ENCODE measurements at places on chromosomes 6 and 20.

GRCh38 chr6:56963793-56964192, 8.9 kb downstream of the BEND6 start:
- no peak for DNase-seq

GRCh38 chr20:62745279-62745951, 36.8 kb downstream of the NTSR1 start:
- no peak for DNase-seq

GRCh38 chr6:162970246-162970645, 242.5 kb downstream of the PACRG start:
- DNase-seq, result no peak

DNA sequence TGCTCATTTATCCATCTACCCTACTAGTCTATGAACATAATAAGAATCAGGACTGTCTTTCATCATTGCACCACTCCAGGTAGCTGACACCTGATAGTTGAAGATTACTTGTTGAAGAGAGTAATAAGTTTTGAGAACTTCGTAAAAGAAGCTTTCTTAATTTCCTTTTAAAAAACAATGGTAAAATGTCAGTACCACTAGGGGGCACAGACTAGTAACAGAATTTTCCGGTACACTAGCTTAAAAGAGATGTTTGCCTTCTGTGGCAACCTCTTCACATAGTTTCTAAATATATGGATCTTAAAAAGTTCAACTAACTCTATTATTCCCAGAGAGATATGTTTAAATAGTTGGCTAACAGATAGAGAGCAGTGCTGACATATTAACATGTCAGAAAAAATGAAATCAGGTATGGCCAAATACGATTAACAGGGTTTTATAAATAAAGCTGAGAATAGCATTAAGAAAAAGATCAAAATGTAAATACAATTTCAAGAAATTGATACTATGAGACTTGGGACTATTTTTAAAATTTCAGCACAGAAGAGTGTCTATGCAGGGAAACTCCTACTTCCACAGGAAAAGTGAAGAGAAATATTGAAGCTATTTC, 5.4 kb upstream of the KCNQ5 start:
- DNase-seq, result no peak

DNA sequence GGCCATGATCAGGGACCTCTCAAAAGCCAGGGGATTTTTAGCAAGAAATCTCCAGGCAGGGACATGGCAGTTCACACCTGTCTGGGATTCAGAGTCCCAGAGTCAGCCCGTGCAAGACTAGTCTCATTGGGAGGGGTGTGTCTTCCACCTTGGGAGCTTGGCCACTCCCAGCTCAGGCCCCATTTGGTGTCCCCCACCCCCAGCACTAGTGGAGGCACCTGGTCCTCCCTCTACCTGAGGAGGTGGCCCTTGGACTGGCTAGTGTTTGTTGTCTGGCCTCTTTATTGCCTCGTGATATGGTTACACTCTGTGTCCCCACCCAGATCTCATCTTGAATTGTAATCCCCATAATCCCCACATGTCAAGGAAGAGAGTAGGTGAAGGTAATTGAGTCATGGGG, 140.8 kb upstream of the PHACTR3 start:
- DNase-seq, result no peak

DNA sequence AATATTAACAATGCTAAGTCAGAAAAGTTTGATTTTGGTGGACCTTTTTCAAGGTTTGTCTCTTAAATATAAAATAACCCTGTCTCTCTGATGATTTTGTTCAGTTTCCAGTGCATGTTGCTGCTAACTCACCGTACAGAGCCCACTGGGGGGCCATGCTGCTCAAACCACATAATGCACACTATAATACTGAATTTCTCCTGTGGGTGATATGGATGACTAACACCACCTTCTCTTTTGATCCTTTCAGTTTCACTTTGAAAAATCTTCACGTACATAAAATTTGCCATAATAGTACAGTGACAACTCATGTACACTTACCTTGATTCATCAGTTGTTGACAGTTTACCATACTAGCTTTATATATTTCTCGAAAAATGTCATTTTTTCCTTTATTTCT, 506.6 kb upstream of the MAN1A1 start:
- no peak for DNase-seq

DNA sequence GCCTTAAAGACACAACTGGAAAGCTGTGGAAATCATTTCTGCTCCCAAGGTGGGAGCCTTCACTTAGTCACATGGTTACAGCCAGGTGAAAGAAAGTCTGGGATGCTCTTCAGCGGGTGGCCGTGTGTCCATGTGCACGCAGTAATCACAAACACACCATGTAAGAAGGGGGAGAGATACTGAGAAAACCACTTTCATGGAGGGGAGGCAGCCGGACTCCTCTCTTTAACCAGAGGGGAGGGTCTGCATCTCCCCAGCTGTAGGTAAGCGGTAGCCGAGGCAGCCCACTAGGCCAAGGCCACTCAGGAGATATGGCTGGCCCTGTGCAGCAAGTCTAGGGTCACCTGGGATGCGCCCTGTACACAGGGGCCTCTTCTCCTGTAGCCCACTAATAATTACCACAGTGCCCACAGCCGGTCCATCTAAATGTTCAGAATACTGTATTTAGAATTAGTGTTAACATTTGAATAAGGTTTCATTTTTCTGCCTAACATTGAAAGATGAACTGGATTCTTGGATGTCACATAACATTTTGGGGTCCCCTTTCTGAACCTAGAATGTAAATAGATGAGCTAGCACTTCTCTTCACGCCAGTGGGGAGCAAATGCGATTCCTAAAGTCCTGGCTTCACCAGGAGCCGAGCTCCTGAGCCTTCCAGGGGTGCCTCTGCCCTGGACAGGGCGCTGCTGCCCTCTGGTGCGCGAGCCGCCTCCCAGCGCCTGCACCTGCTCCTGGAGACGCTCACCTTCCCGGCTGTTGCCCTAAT, 15.9 kb downstream of the GPR31 start:
- DNase-seq, result no peak

DNA sequence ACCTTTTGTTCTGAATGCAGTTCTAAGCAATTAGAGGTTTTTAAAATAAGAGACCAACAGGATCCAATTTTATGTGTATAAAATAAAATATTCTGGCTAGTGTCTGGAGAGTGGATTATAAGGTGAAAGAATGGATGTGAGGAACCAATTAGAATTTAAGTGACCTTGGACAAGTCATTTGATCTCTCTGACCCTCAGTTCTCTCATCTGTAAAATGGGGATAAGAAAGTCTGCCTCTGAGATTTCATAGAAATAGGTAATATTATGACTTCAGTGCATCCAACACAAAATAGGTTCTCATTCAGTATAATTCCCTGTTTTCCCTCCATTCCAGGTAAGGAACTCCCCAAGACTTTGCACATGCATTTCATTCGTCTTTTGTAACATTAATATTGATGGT, 18.9 kb downstream of the CASS4 start:
- no peak for DNase-seq

DNA sequence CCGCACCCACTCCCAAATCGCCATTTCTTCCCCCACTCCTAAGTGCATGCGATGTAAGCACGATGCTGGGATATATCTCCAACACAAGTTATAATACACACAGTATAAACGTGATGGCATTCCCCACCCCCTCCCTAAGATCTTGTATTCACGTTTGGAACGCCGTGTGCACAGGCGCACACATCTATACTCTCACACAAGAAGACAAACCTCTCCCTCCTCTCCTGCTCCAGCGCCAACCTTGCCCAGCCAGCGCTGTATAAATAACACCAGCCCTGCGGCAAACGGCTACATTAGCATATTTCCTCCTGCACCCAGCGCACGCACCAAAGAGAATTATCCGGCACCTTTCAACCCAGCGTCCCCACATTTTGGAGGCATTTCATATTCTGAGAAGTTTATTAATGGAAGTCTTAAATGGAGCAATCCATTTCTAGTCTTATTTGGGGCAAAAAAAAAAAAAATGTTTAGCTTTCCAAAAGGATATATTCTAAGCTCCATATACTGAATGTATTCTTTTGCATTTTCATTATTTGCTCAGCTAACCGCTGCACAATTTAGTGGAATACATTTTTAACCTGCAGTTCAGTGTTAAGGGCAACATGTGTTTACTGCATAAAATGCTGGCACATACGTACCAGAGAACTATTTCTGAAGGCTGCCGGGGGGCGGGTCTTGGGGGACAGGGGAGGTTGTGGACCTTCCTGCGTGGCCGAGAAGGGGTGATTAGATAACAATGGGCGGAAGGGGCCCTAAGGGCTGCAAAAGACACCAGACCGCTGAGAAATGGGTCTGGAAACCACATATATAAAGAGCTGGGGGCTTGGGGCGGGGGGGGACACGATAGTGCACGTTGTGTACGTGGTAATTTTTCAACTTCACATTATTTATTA, 1.1 kb upstream of the SLC22A23 start:
- DNase-seq, result no peak

DNA sequence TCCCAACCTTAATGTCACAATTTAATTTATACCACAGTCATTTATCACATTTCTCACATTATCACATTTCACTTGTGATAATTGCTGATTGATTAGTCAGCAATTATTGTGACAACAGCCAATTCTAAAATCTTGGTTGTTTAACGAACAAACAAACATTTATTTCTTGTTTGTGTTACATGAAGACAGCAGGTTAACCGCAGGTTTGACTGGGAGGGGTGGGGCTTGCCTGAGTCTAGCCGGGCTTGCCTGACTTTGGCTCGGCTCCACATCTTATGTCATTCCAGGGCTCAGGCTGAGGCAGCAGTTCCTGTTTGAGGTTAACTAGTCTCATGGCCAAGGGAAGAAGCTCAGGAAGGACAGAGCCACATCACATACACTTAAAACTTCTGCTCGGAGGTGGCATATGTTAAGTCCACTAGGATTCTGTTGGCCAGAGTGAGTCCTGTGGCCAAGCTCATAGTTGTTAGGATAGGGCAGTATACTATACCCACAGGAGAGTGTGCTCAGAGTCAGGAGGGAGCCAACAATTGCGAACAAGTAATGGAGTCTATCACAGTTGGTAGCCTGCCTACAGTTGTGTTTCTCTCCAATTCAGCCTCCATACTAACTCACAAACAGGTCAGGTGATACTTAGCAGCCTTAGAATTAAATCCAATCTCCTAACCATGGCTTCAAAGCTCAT, 90.0 kb upstream of the IFNGR1 start:
- peak; percentile 82 for DNase-seq

GRCh38 chr20:50484271-50484976, 25.8 kb upstream of the PTPN1 start:
- DNase-seq, result no peak

GRCh38 chr6:165929607-165930006, 238.0 kb downstream of the TBXT start:
- no peak for DNase-seq

- peak; percentile 89 for DNase-seq
Measured at GRCh38 chr20:43388268-43389002, 69.3 kb upstream of the SRSF6 start.

- DNase-seq, result no peak
Measured at GRCh38 chr6:41159415-41160082, 3.4 kb downstream of the TREM2 start.

DNA sequence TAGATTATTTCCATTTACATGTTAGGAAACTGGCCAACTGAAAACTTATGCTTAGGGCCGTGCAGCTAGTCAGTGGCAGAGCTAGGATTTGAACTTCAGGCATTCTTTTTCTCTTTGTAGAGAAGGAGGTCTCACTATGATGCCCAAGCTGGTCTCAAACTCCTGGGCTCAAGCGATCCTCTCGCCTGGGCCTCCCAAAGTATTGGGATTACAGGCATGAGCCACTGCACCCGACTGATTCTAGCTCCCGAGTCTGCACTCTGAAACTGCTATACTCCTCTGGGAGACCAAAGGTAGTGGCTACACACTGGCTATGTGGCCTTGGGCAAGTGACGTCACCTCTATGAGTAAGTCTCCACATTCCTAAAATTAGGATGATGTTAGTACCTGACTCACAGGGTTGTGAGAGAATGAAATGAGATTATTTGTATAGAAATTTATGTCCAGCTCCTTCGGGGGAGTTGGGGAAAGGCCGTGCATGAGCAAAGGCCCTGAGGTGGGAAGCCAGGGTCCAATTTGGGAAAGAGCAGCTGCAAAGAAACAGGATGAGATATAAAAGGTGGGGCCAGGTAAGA, 6.4 kb downstream of the PLTP start:
- DNase-seq, result no peak

GRCh38 chr6:15296735-15297134, 50.9 kb downstream of the JARID2 start:
- no peak for DNase-seq

DNA sequence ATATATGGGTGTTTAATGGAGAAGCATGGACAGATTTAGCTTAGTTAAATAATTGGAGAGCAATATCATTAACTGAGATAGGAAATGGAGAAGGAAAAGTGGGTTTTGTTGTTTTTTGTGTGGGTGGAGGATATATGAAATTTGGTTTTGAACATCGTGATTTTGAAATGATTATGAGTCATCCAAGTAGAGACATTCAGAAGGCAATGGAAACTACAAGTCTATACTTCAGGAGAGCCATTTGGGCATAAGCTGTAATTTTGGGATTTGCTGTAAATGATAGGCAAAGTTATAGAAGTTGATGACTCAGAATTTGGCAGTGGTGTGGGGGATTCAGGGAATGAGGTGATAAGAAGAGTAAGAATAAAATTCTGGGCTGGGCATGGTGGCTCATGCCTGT, 27.4 kb upstream of the FAM135A start:
- no peak for DNase-seq

GRCh38 chr6:114449659-114450058, 106.8 kb upstream of the HS3ST5 start:
- DNase-seq, result no peak

- peak; percentile 66 for DNase-seq
Measured at GRCh38 chr20:63052571-63053431, 46.0 kb upstream of the BHLHE23 start.

DNA sequence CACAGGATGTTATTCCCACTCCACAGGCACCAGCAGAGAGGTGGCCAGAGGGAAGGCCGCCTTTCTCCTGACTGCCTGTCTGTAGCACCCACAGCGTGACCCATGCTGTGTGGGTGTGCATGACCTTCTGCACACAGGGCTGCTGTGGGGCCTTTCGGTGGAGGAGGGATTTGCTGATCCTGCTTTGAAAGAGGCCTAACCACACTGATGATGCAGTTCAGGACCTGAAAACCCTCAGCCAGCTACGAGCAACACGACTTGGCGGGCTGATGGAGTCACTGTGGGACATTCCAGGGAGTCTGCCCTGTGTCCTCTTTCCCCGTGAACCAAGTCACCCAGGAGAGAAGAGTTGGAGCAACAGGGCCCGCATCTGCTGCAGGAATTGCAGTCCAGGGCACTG, 49.1 kb downstream of the SYTL3 start:
- DNase-seq, result no peak

DNA sequence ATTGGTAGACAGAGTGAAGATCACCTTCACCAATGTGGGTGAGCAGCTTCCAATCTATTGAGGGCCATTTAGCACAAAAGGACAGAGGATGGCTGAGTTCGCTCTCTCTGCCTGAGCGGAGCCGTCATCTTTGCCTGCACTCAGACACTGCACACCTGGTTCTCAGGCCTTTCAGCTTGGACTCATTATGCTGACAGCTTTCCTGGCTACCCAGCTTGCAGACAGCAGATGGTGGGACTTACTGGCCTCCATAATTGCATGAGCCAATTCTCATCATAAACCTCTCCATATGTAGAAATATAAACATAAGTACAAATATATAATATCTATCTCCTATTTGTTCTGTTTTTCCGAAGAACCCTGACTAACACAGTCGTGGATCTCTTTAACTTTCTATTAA, 13.7 kb downstream of the TBXT start:
- no peak for DNase-seq

GRCh38 chr6:22281341-22282085, 15.3 kb downstream of the PRL start:
- no peak for DNase-seq

- no peak for DNase-seq
Measured at GRCh38 chr6:73144516-73144915, 80.8 kb downstream of the KHDC1L start.

- no peak for DNase-seq
Measured at GRCh38 chr6:64258752-64259151, 623.1 kb downstream of the PHF3 start.
